ENCODE measurements at places on chromosomes 5 and 9. TPM values are rescaled to one million over a fixed set of nuclear protein-coding genes. Genes with fewer than 3 reads are reported as not detected.

- DNase-seq: no peak
Measured at GRCh38 chr5:85069659-85070640, 685.3 kb upstream of the EDIL3 start.

DNA sequence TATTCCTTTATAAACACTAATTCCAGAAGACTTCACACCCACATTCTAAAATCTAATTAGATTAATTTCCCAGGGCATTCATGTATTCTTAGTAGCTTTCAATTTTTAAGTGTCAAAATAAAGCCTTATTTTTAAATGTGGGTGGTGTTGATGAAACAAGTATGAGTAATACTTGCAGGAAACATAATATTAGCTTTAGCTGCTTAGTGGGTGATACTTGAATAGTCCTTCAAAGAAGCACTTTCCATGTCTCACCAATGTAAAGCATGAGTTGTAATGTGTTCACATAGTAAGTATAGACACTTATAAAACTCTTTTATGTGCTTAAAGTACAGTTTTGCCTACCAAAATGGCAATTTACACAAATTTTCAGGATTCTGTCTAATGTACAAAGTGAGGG lies 6.9 kb downstream of the FNBP1 start:
- DNase-seq: no peak

- no peak for DNase-seq
Measured at GRCh38 chr5:175731756-175732465, 74.0 kb downstream of the HRH2 start.

DNA sequence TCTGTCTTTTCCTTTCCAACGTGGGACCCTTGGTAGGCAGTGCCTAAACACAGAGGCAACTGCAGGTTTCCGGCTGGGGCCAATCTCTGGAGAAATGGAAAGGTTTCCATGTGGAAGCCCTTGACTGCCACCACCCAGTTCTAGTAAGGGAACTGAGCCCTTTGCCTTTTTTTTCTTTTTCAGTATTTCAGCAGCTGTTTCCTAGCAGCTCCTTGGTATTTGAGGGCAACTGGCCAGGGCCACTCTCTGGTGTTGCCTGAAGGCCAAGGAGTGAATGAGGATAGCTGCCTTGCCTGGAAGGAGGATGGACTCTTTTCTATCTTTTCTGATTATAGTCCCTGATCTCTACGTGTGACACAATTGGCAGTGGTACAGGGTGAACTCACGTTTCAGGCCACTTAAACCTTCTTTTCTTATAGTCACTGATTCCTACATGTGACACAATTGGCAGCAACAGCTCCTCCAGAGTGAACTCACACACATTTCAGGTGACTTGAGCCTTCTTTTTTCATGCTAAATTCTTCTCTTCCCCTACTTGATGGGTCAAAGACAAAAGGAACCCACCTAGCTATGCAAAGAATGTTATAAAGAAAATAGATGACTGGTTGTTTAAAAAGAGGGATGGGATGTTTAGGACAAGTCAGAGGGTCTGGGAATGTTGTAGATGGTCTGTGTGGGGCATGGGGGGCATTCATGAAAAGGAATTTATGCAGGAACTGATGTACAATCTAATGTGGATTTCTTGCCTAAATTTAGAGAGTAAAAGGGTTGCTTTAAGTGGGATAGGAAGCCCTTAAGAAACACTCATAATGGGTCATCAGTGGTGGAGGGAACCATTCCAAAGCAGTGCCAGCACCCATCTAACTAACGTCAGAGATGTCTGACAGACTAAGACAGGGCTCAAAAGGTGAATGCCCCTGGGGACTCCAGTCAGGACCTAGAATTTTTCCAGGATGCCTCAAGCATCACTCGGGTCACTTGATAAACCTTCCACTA lies 190.1 kb downstream of the TMEM232 start:
- no peak for DNase-seq

DNA sequence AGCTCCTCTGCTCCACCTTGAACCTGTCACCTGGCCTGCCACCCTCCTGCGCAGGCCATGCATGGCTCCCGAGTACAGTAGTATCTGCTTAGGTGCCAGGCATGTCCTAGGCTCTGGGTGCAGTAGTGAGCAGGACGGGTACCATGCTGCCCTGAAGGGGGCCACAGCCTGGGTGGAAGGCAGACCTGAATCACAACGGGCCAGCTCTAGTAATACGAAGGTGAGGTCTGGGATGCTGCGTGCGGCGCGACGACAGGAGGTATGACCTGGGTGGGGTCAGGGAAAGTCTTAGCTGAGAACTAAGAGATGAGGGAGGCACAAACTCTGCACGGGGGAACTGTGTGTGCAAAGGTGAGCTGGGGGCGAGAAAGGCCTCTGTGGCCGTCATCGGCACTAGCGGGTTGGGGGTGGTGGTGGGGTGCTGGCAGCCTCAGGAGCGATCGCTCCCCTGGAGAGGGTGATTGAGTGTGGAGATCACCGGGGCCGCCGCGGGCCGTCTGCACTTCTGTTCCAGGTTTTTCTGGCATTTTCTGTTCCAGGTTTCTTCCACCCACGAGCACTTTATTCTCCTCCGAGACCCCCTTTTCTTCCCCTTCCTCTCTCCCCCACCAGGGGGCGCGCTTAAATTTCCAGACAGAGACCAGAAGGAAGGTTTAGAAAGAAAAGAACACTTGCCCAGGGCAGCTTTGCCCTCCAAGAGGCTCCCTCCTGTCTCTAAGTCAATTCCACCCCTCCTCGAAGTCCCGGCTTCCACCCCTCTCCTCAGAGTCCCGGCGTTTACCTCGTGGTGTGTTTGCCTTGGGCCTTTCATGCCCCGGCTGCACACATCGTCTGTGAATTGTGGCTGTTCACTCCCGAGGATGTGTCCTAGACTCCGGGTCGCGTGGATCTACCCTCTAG lies 15.1 kb downstream of the PDLIM4 start:
- DNase-seq: no peak

DNA sequence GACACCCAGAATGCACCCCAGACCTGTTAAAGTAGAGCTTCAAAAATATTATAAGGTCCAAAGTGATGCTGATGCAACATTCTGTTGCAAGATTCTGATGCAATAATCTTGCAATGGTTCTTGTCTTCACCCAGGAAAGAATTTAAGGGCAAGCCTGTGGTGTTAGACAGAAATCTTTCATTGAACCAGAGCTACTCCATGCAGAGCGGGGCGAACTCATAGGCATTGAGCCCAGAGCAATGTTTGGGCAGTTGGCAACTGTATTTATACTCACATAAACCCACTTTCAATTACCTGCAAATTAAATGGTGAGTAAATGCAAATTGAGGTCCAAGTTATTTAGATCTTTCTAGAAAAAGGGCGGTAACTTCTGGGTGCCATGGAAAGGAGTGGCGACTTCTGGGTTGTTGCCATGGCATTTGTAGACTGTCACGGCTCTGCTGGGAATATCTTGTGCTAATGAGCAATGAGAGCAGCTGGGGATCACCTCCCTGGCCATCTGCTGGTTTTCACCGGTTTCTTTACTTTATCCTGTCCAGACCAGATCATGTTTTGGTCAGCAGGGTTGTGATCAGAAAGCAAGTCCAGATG lies 163.4 kb downstream of the ICE1 start:
- no peak for DNase-seq

- DNase-seq: no peak
Measured at GRCh38 chr9:130663258-130663976, 977 bp upstream of the PRDM12 start.

DNA sequence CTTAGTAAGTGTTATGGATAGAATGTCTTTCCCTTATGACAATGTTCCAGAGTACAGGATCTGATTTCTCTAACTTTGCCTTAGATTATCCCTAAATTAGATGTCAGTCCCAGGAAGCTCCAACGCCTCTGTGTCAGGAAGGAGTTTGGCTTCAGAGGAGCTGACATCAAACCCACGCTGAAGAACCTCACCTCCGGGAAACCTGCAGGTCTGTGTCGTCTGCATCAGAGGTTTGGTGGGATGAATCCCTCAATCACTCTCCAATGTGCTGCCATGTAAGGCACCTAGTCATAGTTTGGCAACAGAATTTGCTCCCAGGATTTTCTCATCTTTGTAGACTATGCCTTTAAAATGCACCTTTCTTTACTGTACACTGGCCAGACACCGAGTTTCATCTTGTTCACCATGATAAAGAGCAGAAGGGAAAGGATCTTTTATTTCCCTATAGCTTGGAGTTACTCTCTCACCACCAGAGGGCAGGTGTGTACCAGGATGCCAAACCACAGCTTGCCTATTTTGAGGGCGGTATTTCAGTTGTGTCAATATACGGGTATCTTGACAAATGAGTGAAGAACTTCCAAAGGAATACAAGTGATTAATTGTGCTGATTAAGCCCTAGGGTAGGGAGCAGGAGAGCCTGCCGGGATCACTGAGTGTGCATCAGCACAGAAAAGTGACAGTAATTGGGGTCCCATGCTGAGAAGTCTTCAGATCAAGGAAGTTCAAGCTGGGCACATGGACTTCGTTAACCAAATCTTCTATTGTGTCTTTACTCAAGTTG lies 23.4 kb downstream of the MINAR2 start:
- peak; percentile 40 for DNase-seq

GRCh38 chr9:38022995-38023394 lies 46.0 kb downstream of the SHB start:
- DNase-seq: no peak

DNA sequence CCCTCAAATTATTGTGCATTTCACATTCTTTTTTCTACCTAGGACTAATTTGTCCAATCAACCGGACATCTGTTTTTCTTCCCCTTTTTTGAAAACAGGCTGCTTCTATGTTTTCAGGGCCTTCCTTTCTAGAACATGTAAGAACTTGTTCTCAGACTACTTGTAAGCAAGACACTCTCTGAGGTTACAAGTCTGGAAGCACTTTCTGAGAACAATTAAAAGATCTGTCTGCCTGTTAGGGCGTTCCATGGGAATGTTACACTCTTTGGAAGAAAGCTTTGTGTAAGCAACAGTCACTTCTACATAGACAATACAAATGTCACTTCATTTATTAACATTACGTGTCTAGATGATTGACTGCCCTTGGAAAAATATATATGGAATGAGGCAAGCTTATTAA lies 50.9 kb upstream of the HSPB3 start:
- no peak for DNase-seq

ZSWIM6 gene
- 7.3 TPM for total RNA-seq

EFCAB9 gene
- total RNA-seq: not detected

PLAC8L1 gene
- not detected for total RNA-seq

HACD4 gene
- total RNA-seq: 18.9 TPM

P4HA2 gene
- 0.54 TPM for total RNA-seq
